ENCODE measurements at places on chromosomes 4 and X.

DNA sequence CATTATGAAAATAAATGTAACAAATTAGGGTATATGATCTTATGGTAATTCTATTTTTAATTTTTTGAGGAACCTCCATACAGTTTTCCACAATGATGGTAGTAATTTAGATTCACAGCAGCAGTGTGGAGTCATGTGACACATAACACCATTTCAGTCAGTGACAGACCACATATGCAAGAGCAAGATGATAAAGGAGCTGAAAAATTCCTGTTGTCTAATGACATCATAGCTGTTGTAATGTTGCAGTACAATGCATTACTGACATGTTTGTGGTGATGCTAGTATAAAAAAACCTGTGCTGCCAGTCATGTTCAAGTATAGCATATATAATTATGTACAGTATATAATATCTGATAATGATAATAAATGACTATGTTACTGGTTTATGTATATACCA lies 28.5 kb downstream of the EMCN start:
- no peak for DNase-seq

DNA sequence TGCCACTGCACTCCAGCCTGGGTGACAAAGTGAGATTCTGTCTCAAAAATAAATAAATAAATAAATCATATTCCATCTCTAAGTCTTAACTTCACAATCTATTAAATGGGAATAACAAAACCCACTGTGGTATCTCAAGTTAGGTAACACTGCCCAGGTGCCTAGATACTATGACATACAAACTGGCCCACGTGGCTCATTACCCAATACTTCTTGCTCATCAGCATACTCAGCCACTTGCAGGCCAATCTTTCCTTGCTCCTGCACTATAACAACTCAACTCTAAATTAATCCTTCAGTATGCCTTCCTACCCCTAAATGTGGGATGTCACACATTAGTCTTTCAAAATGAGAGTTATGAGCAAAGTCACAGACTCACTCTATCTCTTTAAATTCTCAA lies 230.1 kb downstream of the OPHN1 start:
- DNase-seq = no peak

- no peak for DNase-seq
Observed at GRCh38 chrX:154739952-154740465, 10.9 kb downstream of the GAB3 start.

DNA sequence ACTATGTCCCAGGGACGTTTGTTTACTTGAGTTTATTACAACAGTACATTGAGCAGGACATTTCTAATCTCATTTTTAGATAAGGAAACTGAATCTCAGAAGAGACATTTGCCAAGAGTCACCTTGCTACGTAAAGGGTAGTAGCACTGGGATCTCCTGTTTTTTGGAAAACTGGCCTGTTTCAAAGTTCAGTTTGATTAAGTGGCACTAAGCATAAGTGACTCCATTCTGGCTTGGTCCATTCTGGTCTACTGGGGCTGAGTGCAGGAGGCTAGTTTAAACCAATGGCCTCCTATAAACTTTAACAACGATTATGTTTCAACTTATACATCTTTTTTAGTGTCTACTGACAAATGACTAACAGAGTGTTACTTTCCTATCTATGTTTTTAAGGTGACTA lies 382.5 kb downstream of the ANKRD50 start:
- no peak for DNase-seq

GRCh38 chr4:152885185-152885584 lies 50.9 kb upstream of the FHDC1 start:
- no peak for DNase-seq

All from posterior vena cava (tissue), 2 donors.